Panc1 (cell line): ENCODE measurements at places on chromosomes 11 and 22. TPM values are rescaled to one million over a fixed set of nuclear protein-coding genes. Genes with fewer than 3 reads are reported as not detected.

The SYT9 gene
- 3.7 TPM for total RNA-seq

The CFAP300 gene
- 6.4 TPM for total RNA-seq

The TP53AIP1 gene
- total RNA-seq: 0.08 TPM

The ZNF280B gene
- total RNA-seq: 0.10 TPM

The SULT4A1 gene
- total RNA-seq: 12.0 TPM

The PLAAT2 gene
- total RNA-seq: not detected

The CDON gene
- 17.1 TPM for total RNA-seq

The GLYATL2 gene
- total RNA-seq: not detected

DNA sequence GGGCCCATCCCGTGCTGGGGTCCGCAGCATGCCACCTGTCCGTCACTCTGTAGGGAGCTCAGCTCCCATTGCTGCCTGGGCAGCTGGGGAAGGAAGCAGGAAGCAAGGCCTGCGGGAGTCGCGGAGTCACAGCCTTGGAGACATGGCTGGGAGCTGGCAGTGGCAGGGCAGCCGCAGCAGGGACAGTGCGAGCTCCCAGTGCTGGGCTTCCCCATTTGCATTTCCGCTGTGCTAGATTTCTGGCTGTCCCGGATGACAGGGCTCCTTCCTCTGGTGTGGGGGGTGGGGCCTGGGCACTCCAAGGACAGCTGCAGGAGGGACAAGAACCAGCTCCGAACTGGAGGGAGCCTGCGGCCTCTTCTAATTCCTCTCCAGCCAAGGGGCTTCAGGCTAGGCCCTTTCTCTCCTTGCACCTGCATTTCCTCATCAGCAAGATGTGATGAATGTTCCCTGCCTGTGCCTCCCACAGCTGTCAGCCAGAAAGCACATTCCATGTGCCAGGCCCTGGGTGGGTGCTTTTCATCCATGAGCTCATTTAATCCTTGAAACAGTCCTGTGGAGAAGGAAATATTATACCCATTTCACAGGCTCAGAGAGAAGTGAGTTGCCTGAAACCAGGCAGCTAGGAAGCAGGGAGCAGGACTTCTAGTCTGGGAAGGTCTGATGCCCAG is 48.0 kb downstream of the MYO7A start:
- no peaks in the 10 kb centered on the region for H3K27me3 ChIP-seq
- H3K27ac ChIP-seq: no peak overlapping the region
- H3K4me3 ChIP-seq: no peak overlapping the region
- H3K36me3 ChIP-seq: no peaks in the 10 kb centered on the region
- no peaks in the 10 kb centered on the region for H3K4me1 ChIP-seq

DNA sequence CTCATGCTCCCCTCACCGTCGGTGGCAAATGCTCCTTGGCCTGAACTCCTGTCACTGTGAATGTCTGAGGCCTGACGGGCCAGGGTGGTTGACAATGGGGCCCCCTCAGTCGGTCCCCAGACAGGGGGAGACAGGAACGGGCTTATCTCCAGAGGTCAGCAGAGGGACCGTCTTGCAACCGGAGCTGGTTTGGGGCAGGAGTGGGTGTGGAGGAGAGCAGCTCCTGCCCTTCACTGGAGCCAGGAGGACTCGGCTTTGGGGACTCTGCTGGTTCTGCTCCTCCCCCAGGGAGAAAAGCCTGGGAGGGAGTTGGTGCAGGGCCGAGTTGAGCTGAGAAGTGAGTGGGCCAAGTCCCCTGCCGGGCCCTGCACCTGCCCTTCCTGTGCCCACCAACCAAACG is 354.4 kb downstream of the BRD1 start:
- DNase-seq: no peak
- peaks cover 2% of the 10 kb centered on the region; the same call in 1 of the 2 replicates for H3K27me3 ChIP-seq
- no peak overlapping the region for H3K4me3 ChIP-seq
- H3K27ac ChIP-seq: no peak overlapping the region

DNA sequence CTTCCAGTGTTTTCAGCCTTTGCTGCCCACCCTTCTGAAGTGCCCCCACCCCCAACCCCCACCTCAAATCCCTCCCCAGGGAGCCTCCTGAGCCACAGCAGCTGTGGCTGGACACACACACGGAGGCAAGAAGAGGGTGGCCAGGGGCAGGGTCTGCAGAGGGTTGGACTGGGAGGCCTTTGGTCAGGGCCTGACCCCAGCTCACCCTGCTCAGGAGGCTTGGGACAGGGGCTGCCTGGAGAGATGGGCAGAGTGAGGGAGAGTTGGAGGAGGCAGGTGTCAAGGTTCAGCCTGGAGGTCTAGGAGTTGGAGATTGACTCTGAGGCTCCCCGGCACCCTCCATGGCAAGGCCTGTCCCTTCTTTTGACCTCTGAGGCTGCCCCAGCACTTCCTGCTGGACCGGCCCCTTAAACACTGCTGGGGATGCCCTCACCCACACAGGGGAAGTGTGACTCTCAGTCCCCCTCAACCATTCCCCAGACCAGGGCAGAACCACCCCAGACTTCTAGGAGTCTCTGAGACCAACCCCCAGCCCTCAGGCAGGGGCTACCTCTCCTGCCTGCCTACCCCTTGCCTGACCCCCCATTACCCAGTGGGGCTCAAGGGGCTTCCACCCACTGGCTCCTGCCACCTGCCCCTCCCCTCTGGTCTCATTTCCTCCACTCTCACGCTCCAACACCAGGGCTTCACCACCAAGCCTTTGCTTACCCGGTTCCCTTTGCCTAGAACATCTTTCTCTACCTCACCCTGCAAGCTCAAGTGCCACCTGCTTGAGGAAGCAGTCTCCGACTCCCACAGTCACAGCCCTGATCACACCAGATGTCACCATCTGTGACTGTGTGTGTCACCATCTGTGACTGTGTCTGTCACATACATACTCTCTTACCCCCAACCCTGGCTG is 8.6 kb downstream of the ARAP1 start:
- H3K36me3 ChIP-seq: no peaks in the 10 kb centered on the region
- no peak overlapping the region for H3K27ac ChIP-seq
- peaks cover 17% of the 10 kb centered on the region for H3K4me1 ChIP-seq
- DNase-seq: no peak

- H3K27me3 ChIP-seq: no peaks in the 10 kb centered on the region
- H3K27ac ChIP-seq: no peak overlapping the region
- no peaks in the 10 kb centered on the region for H3K36me3 ChIP-seq
- peaks cover 8% of the 10 kb centered on the region for H3K4me1 ChIP-seq
- DNase-seq: no peak
Observed at GRCh38 chr11:19818619-19819018, 106.0 kb downstream of the NAV2 start.

- no peaks in the 10 kb centered on the region for H3K36me3 ChIP-seq
- no peak overlapping the region for H3K27ac ChIP-seq
- H3K4me1 ChIP-seq: no peaks in the 10 kb centered on the region
- no peak for DNase-seq
Observed at GRCh38 chr11:121841487-121842191, 274.4 kb downstream of the BLID start.

GRCh38 chr11:62445314-62445740 is 26.5 kb downstream of the SCGB1A1 start:
- H3K4me3 ChIP-seq: no peak overlapping the region
- H3K4me1 ChIP-seq: peaks cover 47% of the 10 kb centered on the region
- no peak for DNase-seq
- H3K27me3 ChIP-seq: no peaks in the 10 kb centered on the region
- peak overlapping the region; percentile 88 for H3K27ac ChIP-seq

DNA sequence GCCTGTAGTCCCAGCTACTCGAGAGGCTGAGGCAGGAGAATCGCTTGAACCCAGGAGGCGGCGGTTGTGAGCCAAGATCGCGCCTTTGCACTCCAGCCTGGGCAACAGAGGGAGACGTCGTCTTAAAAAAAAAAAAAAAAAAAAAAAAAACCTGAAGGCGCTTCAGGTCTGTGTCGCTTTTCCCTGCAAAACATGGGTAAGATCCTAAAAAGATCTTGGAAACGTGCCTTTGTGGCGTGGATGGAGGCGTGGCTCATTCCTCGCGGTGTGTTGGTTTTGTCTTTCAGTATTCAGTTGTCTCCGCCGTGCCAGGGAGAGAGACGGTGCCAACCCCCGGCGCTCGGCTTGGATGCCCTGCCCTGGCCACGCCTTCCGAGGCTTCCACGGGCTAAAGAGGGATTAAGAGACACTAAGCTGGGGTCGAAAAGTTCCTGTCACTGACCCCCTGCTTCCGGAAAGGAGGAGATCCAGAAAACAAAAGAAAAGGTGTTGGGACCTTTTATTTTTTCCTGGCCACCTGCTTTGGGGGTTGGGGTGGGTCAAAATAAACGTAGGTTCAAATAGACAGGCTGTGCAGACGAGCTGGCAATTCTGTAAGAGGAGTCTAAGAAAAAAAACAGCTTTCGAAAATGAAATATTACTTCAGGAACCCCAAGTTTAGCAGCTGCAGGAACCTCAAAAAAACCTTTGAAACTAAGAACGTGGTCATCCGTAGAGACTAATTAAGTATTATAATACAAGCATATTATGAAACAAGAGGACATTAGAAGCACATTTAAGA is 1.1 kb upstream of the SLC35F2 start:
- DNase-seq: peak; percentile 32
- peaks cover 5% of the 10 kb centered on the region; the same call in 1 of the 2 replicates for H3K36me3 ChIP-seq
- H3K4me3 ChIP-seq: peak overlapping the region; percentile 91
- H3K27me3 ChIP-seq: no peaks in the 10 kb centered on the region
- peaks cover 9% of the 10 kb centered on the region; the same call in 1 of the 2 replicates for H3K4me1 ChIP-seq

- H3K4me3 ChIP-seq: peak overlapping the region; percentile 60
- no peaks in the 10 kb centered on the region for H3K36me3 ChIP-seq
- H3K4me1 ChIP-seq: peaks cover 4% of the 10 kb centered on the region; the same call in 1 of the 2 replicates
- no peaks in the 10 kb centered on the region; the same call in none of the 2 replicates for H3K27me3 ChIP-seq
Observed at GRCh38 chr11:32333320-32333991, 101.9 kb downstream of the WT1 start.

GRCh38 chr11:63919267-63920125 is 2.5 kb upstream of the RCOR2 start:
- H3K27ac ChIP-seq: peak overlapping the region; percentile 34
- peaks cover 25% of the 10 kb centered on the region for H3K4me1 ChIP-seq
- no peaks in the 10 kb centered on the region for H3K27me3 ChIP-seq
- H3K4me3 ChIP-seq: no peak overlapping the region
- H3K36me3 ChIP-seq: no peaks in the 10 kb centered on the region; the same call in 1 of the 2 replicates

- no peak overlapping the region for H3K27ac ChIP-seq
- no peaks in the 10 kb centered on the region for H3K4me1 ChIP-seq
- no peak for DNase-seq
- H3K4me3 ChIP-seq: no peak overlapping the region
Observed at GRCh38 chr22:27175021-27175838, 517.8 kb downstream of the MIAT start.

DNA sequence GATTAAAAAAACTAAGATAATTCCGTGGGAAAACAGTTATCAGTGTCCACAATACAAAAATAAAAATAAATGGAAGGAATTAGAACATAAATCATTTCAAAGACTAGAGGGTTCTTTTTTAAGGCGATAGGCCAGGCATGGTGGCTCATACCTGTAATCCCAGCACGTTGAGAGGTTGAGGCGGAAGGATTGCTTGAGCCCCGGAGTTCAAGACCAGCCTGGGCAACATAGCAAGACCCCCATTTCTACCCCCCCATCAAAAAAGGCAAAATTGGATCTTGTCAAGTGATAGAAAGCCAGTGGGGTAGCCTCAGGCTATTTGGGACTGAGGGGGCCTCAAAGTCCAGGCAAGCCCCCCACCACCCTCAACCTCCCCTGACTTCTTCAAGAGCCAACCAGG is 20.6 kb upstream of the POLA2 start:
- H3K4me3 ChIP-seq: no peak overlapping the region
- DNase-seq: no peak
- H3K27ac ChIP-seq: no peak overlapping the region
- H3K27me3 ChIP-seq: no peaks in the 10 kb centered on the region

DNA sequence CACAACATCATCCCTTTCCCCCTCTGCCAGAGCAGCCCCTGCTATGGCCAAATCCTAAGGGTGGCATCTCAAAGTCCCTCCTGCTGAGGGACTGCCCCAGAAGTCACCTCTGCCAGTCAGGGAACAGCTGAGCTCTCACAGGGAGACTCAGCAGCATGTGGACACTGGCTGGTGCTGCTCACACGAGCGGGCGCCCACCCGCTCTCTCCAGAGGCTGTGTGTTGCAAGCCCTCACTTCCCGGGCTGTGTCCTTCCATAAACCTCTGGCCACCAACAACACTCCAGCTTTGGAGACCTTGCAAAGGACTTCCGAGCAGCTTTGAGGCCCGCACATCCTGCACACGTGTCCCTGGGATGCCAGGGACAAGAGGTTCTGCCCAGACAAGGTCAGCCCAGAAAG is 2.8 kb downstream of the IGSF9B start:
- peaks cover 5% of the 10 kb centered on the region for H3K27me3 ChIP-seq
- H3K36me3 ChIP-seq: no peaks in the 10 kb centered on the region; the same call in 1 of the 2 replicates
- no peak overlapping the region for H3K4me3 ChIP-seq

- DNase-seq: no peak
- H3K4me3 ChIP-seq: no peak overlapping the region
- H3K27ac ChIP-seq: no peak overlapping the region
- H3K4me1 ChIP-seq: no peaks in the 10 kb centered on the region
- H3K27me3 ChIP-seq: no peaks in the 10 kb centered on the region
Observed at GRCh38 chr11:50072226-50073112, 39.8 kb downstream of the OR4C45 start.

GRCh38 chr11:93895106-93895862 is 44.9 kb upstream of the VSTM5 start:
- DNase-seq: peak; percentile 8
- H3K27me3 ChIP-seq: peaks cover 7% of the 10 kb centered on the region; the same call in 1 of the 2 replicates
- no peak overlapping the region for H3K4me3 ChIP-seq
- no peaks in the 10 kb centered on the region for H3K36me3 ChIP-seq
- H3K4me1 ChIP-seq: no peaks in the 10 kb centered on the region

GRCh38 chr11:47296045-47296444 is 26.1 kb downstream of the MADD start:
- H3K4me1 ChIP-seq: no peaks in the 10 kb centered on the region
- H3K27ac ChIP-seq: no peak overlapping the region
- no peak for DNase-seq
- H3K4me3 ChIP-seq: no peak overlapping the region

GRCh38 chr22:39343259-39344045 is 6.3 kb upstream of the SYNGR1 start:
- no peaks in the 10 kb centered on the region for H3K4me1 ChIP-seq
- H3K4me3 ChIP-seq: no peak overlapping the region
- H3K27me3 ChIP-seq: no peaks in the 10 kb centered on the region
- H3K27ac ChIP-seq: no peak overlapping the region

- peaks cover 20% of the 10 kb centered on the region for H3K36me3 ChIP-seq
- no peak overlapping the region for H3K4me3 ChIP-seq
- DNase-seq: no peak
- no peaks in the 10 kb centered on the region for H3K27me3 ChIP-seq
Observed at GRCh38 chr11:5605849-5606248, 9.4 kb downstream of the TRIM6 start.

DNA sequence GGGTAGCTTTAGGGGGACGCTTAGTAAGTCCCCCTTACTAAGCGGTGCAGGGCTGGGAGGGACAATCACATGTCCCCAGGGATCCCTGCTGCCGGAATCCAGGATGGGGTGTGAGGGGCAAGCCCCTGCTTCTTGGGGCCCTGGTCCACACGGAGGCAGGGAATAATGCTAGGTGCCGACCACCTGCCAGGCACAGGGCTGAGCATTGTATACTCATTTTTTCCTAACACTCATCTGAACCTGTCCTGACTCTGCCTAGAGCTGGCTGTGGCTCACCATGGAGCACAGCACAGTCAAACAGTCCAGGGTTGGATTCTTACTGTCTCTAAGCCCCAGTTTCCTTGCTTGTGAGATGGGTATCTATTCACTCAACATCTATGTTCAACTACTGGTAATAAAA is 1.4 kb upstream of the LTBP3 start:
- peak overlapping the region; percentile 90 for H3K27ac ChIP-seq
- no peak for DNase-seq
- H3K4me3 ChIP-seq: no peak overlapping the region
- peaks cover 57% of the 10 kb centered on the region for H3K4me1 ChIP-seq
- no peaks in the 10 kb centered on the region for H3K27me3 ChIP-seq
